ENCODE measurements at places on chromosomes 12 and 14. TPM values are rescaled to one million over a fixed set of nuclear protein-coding genes. Genes with fewer than 3 reads are reported as not detected.

ABCD2 gene
- 0.15 TPM for total RNA-seq

BEGAIN gene
- total RNA-seq, result not detected

ADGRD1 gene
- total RNA-seq, result 58.8 TPM

CIROP gene
- total RNA-seq, result 0.15 TPM

TGM1 gene
- total RNA-seq, result 0.35 TPM

CLEC6A gene
- 0.21 TPM for total RNA-seq

GLS2 gene
- total RNA-seq, result 1.4 TPM

FGD4 gene
- total RNA-seq, result 3.8 TPM

RTL1 gene
- 0.15 TPM for total RNA-seq

GRCh38 chr12:118743896-118744700 lies 237.2 kb upstream of the SRRM4 start:
- DNase-seq, result no peak

- no peak for DNase-seq
These were observed 71.3 kb downstream of the PRIMA1 start for GRCh38 chr14:93716746-93717667.

DNA sequence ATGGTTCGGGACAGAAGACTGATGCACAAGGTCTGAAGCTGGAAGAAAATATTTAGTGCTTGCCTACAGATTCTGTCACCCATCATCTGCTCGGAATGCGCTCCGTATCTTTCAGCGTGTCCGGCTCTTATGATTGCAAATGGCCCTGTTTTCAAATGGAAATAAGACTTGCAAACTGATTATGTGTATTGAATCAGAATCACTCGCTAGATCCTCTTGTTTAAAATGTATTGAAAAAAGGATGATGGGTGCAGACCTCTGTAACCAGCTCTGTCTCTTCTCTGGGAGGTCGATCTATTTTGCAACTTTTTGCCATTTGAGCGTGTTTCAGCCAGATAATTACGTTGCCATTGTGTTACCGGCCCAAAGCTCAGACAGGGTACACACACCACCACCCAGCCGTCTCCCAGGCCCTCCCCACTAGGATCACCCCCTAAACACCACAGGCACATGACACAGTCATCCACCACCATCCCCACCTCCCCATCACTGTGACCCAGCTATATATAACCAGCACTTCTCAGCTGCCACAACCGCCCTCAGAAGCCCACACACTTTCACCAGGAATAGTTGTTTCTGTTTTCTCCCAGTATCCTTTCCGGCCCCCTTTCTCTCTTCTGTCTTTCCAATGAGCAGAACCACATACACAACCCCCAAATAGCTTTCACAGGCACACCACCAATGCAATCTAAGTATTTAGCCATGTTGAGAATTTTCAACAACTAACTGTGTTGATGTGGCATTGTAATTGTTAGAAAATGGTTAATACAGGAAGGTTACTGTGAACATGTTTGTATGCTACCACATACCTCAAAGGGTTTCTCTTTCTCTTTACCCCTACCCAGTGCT lies 10.7 kb downstream of the NKX2-1 start:
- no peak for DNase-seq

DNA sequence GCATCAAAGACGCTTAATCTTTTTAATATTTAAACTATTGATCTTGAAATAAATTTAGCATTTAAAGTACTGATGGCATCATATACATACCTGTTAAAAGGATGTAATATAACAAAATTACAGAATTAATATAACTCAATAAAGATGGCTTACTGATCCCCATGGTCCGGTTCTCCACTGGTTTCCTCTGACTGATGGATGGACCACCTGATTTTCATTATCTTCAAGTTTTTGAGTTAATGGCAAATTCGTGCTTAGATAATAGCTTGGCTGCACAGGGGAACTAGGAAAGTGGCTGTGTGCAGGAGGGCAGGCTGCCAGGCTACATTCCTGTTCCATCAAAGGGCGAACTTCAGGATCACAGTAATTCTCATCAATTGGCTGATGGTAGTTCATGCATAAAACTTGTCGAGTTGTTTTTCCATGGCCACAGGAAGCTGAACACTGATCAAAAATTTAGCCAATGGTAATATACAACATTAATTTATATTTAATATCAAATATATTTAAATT lies 123.9 kb downstream of the ADAMTS20 start:
- no peak for DNase-seq

DNA sequence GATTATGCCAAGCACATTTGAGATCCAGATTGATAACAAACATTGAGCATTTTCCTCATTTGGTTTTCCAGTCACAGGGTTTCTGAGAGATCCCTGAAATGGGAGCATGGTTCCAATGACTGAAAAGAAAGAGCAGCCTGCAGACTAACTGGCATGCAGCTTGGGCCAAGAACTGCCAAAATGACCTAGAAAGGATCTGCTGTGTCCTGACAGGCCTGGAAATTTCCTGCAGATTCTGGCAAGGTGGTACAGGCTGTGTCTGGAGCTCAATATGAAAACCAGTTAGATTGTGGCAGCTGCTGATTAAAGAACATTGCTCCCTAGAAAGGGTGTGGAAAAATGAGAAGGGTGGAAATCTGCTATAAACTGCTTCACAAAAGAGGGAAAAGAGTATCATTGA lies 417.3 kb downstream of the IPO8 start:
- DNase-seq, result no peak

GRCh38 chr14:76995279-76996035 lies 33.1 kb downstream of the IRF2BPL start:
- DNase-seq, result no peak

- no peak for DNase-seq
These were observed 16.7 kb downstream of the GPHB5 start for GRCh38 chr14:63301891-63302534.

DNA sequence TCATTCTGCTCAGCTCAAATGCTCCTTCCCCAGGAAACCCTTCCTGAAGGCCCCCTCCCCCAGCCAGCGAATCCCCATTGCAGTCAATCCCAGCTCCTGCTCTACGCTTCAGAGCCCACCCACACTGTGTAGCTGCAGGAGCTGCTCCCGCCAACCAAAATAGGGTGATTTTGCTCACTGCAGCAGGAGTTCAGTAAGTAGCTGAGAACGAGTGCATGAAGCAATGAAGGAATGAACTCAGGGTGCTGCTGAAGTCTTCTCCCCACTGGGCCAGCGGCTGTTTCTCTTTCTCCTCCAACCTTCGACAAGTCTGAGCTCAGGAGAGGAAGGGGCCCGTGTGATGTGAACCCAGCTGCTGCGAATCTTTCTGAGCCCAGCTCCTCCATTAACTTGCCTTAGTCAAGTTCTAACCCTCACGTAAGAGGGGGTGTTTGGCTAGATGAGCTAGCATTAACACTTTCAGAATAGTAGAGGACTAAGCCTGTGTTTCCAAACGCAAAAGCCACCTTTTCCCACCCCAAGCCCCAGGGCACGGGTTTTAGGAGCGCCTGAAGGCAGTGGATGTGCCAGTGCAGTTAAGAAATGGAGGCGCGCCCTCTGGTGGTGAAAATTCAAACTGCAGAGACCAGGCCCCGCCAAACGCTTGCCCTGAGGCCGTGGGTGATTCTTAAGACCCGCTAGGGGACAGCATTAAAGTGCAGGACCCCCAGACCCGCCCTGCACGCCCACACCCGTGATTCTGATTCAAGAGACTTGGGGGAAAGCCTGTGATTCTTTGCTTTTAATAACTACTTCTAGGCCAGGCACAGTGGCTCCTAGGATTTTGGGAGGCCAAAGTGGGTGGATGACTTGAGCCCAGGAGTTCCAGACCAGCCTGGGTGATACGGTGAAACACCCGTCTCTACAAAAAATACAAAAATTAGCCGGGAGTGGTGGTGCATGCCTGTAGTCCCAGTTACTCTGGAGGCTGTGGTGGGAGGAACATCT lies 11.9 kb upstream of the SERPINA4 start:
- DNase-seq, result peak; percentile 71

- DNase-seq, result no peak
These were observed 4.4 kb downstream of the CCNB1IP1 start for GRCh38 chr14:20328705-20329104.

GRCh38 chr14:44529026-44529425 lies 21.9 kb upstream of the FSCB start:
- DNase-seq, result peak; percentile 73

GRCh38 chr14:83289896-83290295 lies 1756.2 kb upstream of the SEL1L start:
- DNase-seq, result no peak

- DNase-seq, result no peak
These were observed 302.0 kb downstream of the TRHDE start for GRCh38 chr12:72574138-72574537.

- peak; percentile 8 for DNase-seq
These were observed 1.4 kb downstream of the WSB2 start for GRCh38 chr12:118059341-118060191.

DNA sequence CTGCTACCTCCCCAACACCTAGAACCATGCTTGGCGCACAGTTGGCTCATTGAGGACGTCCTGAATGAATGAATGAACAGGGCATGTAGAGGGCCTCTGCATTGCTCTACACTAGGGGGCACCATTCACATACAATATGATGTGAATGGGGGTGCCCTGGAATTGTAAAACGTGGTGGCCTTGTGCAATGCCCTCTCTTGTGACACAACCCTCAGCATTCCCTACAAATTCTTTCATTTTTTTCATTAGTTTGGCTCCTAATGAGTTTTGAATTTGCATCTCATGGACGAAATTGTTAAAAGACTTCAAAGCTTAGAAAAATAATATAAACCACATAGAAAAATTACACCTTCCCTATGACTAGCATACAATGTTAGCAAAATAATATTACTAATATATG lies 2.3 kb upstream of the DIO2 start:
- peak; percentile 53 for DNase-seq

DNA sequence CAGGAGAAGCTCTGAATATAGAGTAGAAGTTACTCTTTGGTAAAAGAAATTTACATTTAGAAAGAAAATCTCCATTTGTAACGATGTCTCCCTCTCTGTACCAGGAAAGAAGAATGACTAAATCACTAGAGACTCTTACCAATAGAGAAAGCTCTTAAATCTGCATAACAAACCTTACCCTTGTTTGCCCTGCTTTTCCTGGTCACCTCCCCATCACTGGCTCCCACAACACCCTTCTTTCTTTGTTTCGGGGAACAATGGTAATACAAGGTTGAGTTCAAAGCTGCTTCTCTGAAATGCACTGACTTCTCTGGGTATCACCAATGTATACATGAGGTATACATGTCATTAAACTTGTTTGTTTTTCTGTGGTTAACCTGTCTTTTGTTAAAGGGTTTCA lies 351.1 kb upstream of the FLRT2 start:
- DNase-seq, result no peak
